ENCODE measurements at places on chromosomes 12 and 14.

DNA sequence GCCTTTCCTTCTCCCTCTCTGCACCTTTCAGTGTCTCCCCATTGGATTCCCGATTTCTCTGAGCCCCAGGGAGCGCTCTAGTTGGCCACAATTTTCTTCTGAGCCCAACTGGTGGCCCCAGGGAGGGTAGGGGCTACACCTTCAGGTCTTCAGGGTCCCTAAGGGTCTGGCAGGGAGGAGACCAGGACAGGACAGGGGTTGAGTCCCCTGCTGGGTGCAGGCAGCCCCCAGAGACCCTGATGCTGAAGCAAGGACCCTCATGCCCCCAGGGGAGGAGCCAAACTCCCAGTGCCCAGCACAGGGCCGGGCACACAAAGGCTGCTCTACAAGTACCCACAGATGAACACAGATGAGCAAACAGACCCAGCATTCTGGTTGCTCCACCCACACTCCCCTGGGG, 12.7 kb downstream of the FOXN4 start:
- peaks cover 6% of the 10 kb centered on the region for H3K4me1 ChIP-seq
- H3K27me3 ChIP-seq: peaks cover 26% of the 10 kb centered on the region
- H3K27ac ChIP-seq: no peak overlapping the region
- DNase-seq: no peak
- no peaks in the 10 kb centered on the region for H3K36me3 ChIP-seq

- H3K4me1 ChIP-seq: no peaks in the 10 kb centered on the region
- no peak for DNase-seq
- H3K27ac ChIP-seq: no peak overlapping the region
- H3K4me3 ChIP-seq: no peak overlapping the region
- H3K27me3 ChIP-seq: no peaks in the 10 kb centered on the region
Observed at GRCh38 chr14:54146601-54147000, 190.0 kb upstream of the BMP4 start.

DNA sequence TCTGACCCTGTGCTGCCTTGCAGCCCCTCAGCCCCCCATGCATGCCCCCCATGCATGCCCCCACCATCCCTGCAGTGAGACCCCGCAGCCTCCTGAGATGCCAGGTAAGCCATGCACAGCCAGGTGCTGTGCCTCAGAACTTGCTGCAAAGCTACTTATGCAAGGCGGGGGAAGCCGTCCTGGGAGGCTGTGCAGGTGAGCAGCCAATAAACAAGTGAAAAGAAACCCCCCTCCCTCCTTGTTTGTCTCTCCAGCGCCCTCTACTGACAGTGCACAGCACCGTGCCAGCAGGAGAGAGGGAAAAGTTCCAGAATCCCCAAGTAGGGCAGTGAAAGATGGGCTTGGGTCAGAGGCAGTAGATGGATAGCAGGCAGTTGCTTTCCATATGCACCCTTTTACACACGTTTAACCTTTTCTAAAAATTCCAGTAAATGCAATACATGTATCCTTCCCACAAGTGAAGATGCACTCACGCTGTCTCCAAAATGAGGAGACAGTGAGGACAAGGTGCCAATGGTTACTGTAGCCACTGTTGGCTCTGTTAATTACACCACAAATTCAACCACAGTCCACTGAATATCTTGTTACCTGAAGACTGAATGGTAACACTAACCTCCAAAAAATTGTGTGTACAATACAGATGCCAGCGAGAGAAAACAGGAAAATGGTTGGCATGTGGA, 18.0 kb downstream of the TNFAIP2 start:
- H3K27ac ChIP-seq: no peak overlapping the region
- H3K4me1 ChIP-seq: peaks cover 51% of the 10 kb centered on the region
- DNase-seq: no peak
- H3K4me3 ChIP-seq: no peak overlapping the region

- no peaks in the 10 kb centered on the region for H3K36me3 ChIP-seq
- no peak for DNase-seq
- H3K4me1 ChIP-seq: no peaks in the 10 kb centered on the region
- H3K27ac ChIP-seq: no peak overlapping the region
Observed at GRCh38 chr14:31047503-31047902, 21.3 kb upstream of the STRN3 start.

DNA sequence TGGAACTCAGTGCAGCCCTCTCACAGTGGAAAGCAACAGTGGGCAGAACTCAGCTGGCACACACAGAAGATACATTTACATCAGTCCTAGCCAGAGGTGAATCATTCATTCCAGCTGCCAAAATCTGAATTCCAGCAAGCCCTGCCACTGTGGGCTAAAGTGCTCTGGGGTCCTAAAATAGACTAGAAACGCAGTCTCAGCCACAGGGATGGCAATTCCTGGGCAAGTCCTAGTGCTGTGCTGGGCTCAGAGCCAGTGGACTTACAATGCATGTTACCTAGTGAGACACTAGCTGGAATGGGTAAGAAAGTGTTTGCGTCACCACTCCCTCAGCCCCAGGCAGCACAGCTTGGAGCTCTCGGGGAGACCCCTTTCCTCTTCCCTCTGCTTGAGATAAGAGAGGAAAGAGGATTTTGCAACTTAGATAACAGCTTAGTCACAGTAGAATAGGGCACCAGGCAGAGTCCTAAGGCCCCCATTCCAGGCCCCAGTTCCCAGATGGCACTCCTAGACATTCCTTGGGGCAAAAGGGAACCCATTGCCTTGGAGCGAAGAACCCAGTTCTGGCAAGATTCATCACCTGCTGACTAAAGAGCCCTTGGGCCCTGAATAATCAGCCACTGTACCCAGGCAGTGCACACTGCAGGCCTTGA, 592.9 kb downstream of the FSCB start:
- no peaks in the 10 kb centered on the region for H3K36me3 ChIP-seq
- DNase-seq: no peak
- no peak overlapping the region for H3K4me3 ChIP-seq
- no peak overlapping the region for H3K27ac ChIP-seq

GRCh38 chr14:38079886-38080285, 127.8 kb upstream of the SSTR1 start:
- no peaks in the 10 kb centered on the region for H3K27me3 ChIP-seq
- no peak for DNase-seq
- H3K4me1 ChIP-seq: no peaks in the 10 kb centered on the region
- no peaks in the 10 kb centered on the region for H3K36me3 ChIP-seq
- H3K4me3 ChIP-seq: no peak overlapping the region

DNA sequence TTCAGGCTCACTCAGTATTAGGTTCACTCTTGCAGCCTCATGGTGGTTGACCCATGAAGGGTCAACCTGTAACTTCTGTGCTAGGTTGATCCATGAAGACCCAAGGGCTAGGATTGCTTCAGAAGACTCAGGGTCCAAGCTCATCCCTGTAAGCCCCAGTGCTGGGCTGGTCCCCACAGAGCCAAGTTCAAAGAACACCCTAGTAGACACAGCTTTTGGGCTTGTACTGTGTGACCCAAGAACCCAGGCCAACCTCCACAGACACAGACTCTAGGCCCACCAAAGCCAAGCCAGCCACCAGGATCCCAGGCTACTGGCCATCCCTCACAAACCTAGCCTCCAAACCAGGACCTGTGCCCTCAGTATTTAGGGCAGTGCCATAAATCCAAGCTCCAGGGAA, 1020.6 kb downstream of the SLC16A7 start:
- no peaks in the 10 kb centered on the region for H3K4me1 ChIP-seq
- H3K27ac ChIP-seq: no peak overlapping the region
- no peak for DNase-seq
- no peak overlapping the region for H3K4me3 ChIP-seq
- H3K27me3 ChIP-seq: no peaks in the 10 kb centered on the region

DNA sequence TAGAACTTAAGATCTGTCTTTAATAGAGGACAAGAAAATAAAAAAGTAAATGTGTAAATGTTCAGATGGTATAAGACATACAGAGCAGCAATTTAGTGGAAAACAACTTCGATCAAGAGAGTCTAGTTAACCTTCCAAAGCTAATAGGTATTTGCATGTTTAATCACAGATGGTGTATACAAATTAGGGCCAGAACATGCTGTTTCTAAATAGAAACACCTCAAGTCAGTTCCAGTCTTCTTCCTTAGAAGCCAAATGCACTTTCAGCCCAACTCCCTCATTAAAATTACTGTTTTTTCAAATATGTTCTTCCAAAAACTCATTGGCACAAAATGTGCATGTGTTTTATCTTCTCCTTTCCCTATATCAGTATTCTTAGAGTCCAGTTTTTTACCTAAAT, 604.4 kb downstream of the SLC6A15 start:
- H3K36me3 ChIP-seq: no peaks in the 10 kb centered on the region
- no peaks in the 10 kb centered on the region for H3K4me1 ChIP-seq
- DNase-seq: no peak
- H3K27me3 ChIP-seq: no peaks in the 10 kb centered on the region

DNA sequence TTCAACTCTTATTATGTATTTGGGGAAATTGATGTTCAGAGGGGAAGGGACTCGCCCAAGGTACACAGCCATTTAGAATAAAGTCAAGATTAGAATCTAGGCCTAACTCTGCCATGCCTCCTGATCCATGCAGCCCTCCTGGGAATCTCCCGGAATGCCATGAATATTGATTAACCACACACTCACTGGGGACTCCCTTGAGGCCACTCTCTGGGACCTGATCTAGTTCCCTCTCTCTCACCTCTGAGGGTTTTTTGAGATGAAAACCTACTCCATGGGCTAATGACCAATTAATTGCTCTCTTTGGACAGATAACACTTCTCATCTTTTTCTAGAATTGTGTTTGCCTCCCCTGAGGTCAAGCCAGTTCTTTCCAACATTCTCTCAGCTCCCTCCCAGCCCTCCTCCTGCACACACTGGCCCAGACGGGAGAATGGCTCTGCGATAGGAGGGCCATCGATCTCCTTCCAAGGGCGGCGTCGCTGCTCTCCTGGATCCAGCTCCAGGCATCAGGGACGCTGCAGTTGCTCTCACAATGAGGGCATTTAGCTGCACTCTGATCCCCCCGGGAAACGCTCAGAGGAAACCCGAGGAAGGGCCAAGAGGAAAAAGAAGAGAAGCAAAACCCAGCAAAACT, 22.6 kb downstream of the WSCD2 start:
- no peak overlapping the region for H3K27ac ChIP-seq
- no peak overlapping the region for H3K4me3 ChIP-seq
- DNase-seq: no peak
- H3K27me3 ChIP-seq: no peaks in the 10 kb centered on the region

DNA sequence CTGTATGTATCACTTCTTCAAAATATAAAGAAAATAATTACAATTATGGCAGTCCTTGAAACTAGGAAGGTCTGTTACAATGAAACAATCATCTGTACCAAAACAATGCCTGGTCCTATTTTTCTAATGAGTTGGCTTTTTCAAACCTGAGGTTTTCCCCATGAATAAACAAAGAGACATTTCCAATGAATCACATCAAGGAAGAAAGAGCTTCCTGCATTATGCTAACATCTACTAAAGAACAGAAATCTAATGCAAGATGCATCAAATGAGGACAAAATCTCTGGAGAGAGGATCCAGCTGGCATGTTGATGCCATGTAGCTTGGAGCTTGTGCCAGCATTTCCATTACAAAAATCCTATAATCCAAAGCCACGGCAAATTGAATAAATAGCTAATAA, 29.3 kb downstream of the NIN start:
- no peaks in the 10 kb centered on the region for H3K27me3 ChIP-seq
- H3K4me1 ChIP-seq: peaks cover 2% of the 10 kb centered on the region
- peaks cover 46% of the 10 kb centered on the region for H3K36me3 ChIP-seq
- H3K27ac ChIP-seq: no peak overlapping the region

GRCh38 chr12:50708631-50709030, 55.3 kb upstream of the ATF1 start:
- DNase-seq: no peak
- no peaks in the 10 kb centered on the region for H3K27me3 ChIP-seq
- H3K36me3 ChIP-seq: peaks cover 16% of the 10 kb centered on the region
- no peak overlapping the region for H3K4me3 ChIP-seq
- no peak overlapping the region for H3K27ac ChIP-seq

GRCh38 chr14:95518045-95518751, 1.7 kb upstream of the SYNE3 start:
- no peaks in the 10 kb centered on the region for H3K36me3 ChIP-seq
- peaks cover 59% of the 10 kb centered on the region for H3K4me1 ChIP-seq
- no peaks in the 10 kb centered on the region for H3K27me3 ChIP-seq
- H3K4me3 ChIP-seq: no peak overlapping the region
- peak overlapping the region; percentile 91 for H3K27ac ChIP-seq

- no peak overlapping the region for H3K27ac ChIP-seq
- H3K4me1 ChIP-seq: no peaks in the 10 kb centered on the region
- no peaks in the 10 kb centered on the region for H3K36me3 ChIP-seq
- peak overlapping the region; percentile 5 for H3K4me3 ChIP-seq
Observed at GRCh38 chr12:114812858-114813761, 129.1 kb upstream of the TBX3 start.

- no peaks in the 10 kb centered on the region for H3K27me3 ChIP-seq
- no peak for DNase-seq
Observed at GRCh38 chr12:33560653-33561208, 121.1 kb upstream of the SYT10 start.

DNA sequence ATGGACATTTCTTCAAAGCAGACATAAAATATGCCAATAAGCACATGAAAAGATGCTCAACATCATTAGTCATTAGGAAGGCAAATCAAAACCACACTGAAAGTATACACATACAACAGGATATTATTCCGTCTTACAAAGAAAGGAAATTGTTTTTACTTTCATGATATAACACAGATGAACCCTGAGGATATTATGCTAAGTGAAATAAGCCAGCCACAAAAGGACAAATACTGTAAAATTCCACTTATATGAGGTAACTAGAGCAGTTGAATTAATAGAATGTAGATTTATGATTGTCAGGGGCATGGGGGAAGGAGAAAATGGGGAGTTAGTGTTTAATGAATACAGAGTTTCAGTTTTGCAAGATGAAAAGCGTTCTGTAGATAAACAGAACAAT, 4.2 kb downstream of the ACYP1 start:
- peaks cover 18% of the 10 kb centered on the region for H3K4me1 ChIP-seq
- H3K27ac ChIP-seq: no peak overlapping the region
- H3K4me3 ChIP-seq: no peak overlapping the region
- no peaks in the 10 kb centered on the region for H3K36me3 ChIP-seq
- no peaks in the 10 kb centered on the region for H3K27me3 ChIP-seq

DNA sequence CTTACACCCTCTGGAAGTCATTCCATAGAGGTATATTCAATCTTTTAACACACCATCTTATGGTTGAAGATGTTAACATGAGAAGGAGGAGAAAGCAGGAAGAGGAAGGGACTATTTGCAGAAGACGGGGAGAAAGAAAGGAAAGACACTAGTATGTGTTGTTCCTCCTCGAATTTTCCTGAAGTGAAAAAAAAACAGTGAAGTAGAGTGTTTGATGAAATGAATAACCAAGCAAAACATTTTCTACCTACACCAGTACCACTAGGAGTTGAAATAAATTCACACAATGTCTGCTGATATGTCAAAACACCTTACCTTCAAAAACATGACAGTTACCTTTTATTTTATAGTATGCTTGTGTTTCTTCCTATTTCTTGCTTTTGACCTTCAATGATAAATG, 1.4 kb upstream of the CNOT2 start:
- peak overlapping the region; percentile 98 for H3K4me3 ChIP-seq
- DNase-seq: no peak
- H3K27me3 ChIP-seq: no peaks in the 10 kb centered on the region
- H3K36me3 ChIP-seq: peaks cover 3% of the 10 kb centered on the region
- peaks cover 49% of the 10 kb centered on the region for H3K4me1 ChIP-seq

All from esophagus squamous epithelium (tissue), 5 donors.